DND-41 (cell line): ENCODE measurements at places on chromosomes 7 and 10.

- DNase-seq, result no peak
Observed at GRCh38 chr10:133122171-133122935, 34.6 kb downstream of the ADGRA1 start.

DNA sequence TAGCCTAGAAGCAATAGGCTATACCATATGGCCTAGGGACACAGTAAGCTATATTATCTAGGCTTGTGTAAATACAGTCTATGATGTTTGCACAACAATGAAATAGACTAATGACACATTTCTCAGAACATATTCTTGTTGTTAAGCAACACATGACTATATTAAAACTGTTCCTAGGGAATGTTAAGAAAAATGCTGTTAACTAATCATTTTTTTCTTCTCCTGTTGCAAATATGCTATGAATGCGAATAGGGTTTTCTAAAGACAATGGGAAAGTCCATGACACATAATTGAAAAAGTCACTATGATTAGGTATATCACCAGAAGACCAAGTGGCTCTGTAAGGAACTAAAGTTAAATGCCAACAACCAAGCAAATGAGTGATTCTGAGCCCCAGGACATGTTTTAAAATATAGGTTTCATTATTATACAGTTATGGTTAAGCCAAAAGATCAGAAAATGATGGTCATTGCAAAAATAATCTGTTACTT lies 454.0 kb upstream of the SORCS1 start:
- no peak for DNase-seq

DNA sequence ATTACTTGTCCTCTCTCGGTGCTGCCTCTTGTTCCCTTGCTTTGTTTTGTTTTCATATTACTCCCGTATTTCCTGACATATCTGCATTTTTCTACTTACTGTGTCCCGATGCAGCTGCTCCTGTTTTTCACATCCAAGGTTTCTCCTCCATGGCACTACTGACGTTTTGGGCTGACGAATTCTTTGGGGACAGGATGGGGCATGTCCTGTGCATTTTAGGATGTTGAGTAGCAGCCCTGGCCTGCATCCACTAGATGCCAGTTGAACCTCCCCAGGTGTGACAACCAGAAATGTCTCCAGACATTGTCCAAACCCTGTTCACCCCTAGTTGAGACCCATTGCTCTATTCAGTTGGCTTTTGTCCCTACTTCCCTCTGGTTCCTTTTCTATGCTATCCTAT lies 12.4 kb downstream of the ZNF789 start:
- DNase-seq, result no peak

- DNase-seq, result no peak
Observed at GRCh38 chr7:33248671-33249070, 119.3 kb downstream of the BBS9 start.

GRCh38 chr10:107425931-107426553 lies 261.5 kb upstream of the SORCS1 start:
- DNase-seq, result no peak

GRCh38 chr7:131098527-131098926 lies 229.1 kb upstream of the MKLN1 start:
- no peak for DNase-seq

DNA sequence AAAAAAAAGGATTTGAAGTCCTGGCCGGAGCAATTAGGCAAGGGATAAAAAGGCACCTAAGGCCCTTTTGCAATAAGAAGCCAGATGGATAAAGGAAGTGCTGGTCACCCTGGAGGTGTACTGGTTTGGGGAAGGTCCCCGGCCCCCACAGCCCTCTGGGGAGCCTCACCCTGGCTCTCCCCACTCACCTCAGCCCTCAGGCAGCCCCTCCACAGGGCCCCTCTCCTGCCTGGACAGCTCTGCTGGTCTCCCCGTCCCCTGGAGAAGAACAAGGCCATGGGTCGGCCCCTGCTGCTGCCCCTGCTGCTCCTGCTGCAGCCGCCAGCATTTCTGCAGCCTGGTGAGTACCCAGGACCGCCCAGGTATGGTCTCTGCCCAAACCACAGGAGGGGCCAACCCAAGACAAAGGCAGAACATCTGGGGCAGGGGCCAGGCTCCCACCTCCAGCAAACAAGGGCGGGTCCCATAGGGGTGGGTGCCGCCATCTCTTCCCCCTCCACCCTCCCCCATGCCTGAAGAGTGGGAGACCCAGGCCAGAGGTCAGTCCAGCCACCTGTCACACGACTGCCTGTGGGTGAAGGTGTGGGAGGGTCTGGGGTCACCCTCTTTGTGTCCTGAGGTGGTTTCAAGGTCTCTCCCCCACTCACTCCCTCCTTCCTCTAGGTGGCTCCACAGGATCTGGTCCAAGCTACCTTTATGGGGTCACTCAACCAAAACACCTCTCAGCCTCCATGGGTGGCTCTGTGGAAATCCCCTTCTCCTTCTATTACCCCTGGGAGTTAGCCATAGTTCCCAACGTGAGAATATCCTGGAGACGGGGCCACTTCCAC lies at the start of gene PILRB:
Gene PILRB, plus strand, starts transcription at position 91 of the 830 bp plus-strand sequence. Its CDS starts 186 bp downstream, at position 277.
- DNase-seq, result no peak

DNA sequence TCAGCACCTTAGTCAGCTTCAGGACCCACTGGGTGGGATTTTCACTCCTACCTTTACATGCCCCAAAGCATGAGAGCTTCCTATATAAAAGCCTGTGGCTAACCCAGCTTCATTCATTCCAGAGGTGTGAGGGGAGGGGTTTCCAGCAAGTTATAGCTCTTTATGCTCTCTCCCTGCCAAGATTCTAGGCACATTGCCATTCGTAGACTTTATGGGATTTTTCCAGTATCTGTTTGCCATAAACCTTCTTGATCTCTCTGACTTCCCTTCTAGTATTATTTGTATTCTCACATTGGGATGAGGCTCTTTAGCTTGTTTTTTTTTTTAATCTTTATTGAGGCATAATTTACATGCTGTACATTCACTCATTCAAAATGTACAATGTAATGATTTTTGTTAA lies 67.5 kb downstream of the POU6F2 start:
- no peak for DNase-seq

GRCh38 chr7:131961054-131961680 lies 404.7 kb upstream of the PODXL start:
- no peak for DNase-seq

DNA sequence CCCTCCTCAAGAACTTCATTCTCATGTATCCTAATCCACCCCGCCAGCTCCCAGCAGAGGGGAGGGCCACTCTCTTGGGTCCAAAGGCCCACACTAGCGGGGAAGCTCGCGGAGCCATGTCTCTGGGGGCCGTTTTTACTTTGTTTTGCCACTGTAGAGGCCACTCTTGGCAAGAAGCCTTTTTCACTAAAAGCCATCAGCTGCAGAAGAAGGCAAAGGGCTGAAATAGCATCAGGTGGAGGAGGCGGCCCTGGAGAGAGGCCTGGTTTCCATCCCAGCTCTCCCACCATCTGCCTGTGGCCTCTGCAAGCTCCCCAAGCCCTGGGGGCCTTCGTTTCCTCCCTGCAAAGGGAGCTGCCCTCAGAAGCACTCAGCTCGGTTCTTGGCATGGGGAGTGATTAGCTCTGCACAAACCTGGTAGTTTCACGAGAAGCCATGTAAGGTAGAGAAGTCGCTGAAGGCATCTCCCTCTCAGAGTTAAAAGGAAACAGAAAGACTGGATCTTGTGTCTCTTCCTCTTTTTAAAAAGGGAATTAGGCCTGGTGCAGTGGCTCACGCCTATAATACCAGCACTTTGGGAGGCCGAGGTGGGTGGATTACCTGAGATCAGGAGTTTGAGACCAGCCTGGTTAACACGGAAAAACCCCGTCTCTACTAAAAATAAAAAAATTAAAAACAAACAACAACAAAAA lies 70.3 kb downstream of the PARP12 start:
- no peak for DNase-seq

DNA sequence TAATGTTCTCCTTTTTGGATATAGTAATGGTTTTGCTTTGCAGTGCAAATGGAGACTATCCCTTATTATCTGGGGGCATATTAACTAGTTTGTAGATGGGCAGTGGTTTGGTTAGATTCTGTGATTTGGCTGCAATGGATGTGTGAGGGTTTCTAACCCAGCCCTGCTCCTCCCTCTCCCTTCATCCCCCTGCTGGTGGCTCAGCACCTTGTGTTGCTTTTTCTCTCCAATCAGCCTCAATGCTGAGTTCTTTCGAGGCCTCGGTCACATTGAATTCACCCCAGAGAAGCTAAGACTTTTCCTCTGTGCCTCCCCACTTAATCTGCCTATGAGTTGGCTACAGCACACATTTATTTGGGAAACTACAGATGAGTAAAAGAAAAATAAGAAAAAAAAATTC lies 120.0 kb downstream of the MALRD1 start:
- no peak for DNase-seq

DNA sequence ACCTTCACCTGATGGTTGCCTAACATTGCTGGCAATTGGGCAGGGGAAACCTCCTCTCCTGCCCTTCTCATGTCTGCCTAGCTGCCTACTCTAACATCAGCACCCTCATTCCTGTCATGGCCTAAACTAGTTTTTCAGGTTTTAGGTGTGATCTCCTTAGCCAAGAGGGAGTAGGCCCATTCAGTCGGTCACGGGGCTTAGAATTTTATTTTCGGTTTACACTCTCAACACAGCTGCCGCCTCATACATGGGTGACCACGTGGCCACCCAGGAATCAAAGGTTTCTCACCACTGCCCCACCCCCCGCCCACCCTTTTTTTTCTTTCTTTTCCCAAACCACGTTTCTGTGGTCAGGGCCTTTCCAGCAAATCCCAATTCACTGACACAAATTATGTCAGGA lies 97.2 kb downstream of the RALA start:
- DNase-seq, result no peak

GRCh38 chr7:31070991-31071644 lies 19.0 kb downstream of the ADCYAP1R1 start:
- no peak for DNase-seq

DNA sequence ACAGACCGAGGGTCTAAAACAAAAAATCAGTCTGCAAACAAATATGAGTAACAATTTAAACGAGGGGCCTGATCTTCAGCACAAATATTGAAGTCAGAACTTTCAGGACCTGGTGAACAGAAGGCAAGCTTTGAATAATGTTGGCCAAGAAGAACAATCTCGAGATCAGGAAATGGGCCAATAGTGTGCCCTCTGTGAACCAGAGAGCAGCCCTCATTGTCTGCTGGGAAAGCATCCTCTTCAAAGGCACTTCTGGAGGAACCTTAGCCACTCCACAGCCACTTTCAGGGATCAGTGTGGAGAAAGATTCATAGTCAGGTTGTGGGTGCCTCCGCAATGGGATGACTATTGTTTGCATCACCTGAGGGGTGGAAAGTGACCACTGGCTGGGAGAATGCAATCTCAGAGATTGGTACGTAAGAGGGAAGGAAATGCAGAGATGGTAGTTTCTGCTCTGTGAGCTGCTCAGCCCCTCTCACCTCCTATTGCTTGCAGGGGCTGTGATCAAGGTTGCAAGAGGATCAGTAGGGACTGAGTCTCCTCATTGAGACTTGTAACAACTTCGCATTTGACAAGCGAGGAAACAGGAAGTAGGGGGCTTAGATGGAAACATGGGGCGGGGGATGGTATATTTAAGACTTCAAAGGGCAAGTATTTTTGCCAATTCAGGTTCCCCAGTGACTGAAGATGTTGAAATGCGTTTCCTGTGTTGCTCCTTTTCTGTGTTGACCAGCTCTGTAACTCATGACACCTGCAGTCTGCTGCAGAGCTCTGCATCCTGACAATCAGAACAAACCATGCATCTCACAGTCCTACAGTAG lies 28.4 kb upstream of the IFRD1 start:
- DNase-seq, result peak; percentile 80

GRCh38 chr7:39353615-39354376 lies 212.4 kb upstream of the YAE1 start:
- DNase-seq, result no peak

DNA sequence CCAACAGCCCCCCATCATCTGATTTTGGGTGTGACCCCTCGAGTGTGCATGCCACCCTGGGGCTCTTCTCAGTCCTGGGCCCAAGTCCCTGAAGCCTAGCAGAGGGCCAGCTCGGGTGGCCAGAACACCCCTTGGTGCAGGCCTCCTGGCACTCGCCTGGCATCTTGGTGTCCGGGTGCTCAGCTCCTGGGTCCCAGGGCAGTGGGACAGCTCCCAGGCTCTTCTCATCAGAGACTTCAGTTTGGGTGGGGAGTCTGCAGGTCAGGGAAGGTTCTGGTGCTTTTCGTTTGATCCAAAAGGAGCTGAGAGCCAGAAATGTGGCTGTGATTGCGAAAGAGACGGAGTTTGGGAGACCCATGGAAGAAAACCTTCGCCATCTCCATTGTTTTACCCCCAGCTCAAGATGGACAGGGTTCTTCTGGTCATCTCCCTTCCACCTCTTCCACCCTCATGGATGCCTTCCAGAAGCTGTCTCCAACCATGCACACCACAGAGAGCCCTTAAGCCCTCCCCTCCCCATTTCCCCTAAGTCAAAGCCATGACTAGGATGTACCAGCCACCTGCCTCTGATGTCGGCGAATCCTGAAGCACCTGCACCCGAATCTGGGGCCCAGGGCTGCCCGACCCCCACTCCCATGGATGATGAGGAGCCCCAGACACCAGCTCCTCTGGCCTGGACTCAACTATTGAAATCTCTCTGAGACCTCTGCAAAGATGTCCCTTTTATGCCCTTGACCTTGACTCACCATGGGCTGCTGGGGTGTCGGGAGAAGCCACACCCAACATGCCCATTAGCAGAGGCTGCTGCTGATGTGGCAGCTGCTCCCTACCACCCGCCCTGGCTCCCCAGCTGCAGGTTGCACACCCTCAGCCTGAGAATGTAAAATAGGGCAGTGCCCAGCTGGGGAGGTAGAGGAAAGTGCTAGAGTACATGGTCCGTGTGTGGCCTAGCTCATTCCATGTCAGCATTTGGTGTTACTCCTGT lies 55.3 kb downstream of the ADCYAP1R1 start:
- DNase-seq, result no peak

DNA sequence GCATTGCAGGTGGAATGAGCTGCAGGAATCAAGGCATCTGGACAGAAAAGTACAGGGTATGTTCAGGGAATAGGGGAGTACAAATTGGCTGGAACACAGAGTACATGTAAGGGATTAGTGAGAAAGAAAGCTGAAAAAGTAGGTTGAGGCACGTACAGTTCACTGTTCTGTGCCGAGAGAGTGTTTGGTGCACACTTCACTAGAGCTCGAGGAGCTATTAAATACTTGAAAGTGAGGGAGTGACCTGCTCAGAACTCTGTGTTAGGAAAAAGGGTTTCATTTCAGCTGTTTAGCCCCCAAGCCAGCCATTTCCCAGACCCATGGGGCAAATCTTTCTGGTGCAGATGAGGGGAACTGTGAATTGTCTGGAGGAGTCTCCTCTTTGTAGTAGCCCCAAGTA lies 115.2 kb downstream of the TBXAS1 start:
- DNase-seq, result no peak

DNA sequence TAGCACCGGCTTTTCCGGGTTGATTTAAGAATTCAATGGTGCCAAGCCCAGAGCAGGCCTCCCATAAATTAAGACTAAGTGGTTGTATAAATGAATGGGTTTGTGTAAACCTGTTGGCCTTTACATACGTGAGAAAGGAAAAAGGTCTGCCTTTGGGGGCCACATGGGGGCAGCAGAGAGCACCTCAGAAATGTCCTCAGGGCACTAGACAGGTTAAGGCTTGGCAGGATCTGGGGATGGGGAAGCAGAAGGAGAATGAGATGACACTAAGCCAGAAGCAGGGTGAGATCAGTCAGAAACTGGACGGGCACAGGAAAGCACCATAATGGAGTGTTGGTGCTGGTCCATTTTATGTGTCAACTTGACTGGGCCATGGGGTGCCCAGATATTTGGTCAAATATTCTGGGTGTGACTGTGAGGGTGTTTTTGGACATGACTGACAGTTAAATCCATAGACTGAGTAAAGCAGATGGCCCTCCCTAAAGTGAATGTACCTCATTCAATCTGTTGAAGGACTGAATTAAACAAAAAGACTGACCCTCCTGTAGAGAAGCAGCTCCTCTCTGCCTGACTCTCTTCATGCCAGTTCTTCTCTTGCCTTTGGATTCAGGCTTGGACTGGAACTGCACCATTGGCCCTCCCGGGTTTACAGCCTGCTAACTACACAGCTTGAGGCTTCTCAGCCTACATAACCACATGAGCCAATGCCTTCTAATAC lies 58.9 kb downstream of the FRMPD2 start:
- peak; percentile 72 for DNase-seq
